ENCODE measurements at places on chromosomes 3 and 15. TPM values are rescaled to one million over a fixed set of nuclear protein-coding genes. Genes with fewer than 3 reads are reported as not detected.

CHRD gene
- total RNA-seq: 0.05 TPM

DNA sequence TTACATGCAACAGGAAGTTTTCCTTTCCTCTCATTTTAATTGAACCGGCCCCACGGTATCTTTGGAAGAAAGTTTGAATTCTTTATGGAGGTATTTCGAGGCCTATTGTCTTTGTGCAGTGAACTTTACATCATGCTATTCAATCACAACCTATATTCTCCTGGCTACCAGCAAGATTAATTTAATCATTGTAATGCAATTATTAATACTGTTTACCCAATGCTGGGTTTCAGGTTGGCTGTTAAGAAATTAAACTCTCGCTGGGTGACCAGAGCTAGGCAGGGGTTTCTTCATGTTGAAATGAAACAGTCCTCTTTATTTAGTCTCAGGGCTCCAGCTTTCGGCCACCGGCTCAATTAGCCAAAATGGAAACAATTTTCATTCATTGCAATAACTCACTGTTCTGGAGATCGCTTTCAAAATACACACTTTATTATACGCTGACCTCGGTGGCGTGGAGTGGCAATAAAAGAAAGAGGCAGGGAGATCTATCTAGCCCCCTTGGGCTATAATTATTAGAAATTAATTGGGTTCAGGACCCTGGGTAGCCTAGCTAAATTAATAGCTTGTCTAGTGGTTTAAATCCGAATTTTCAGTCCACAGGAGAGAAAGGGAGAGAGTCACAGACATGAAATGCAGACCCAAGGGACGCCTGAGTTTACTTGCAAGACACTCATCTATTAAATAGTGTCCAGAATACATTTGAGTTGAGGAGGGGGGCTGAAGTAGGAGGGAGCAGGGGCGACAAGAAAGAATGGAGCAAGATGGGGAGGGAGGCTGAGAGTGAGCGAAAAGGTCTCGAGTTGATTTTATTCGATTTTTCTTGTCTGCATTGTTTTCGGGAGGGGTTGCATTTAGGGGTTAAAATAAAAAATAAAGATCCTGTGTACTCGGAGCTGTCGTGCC, 3.9 kb upstream of the MECOM start:
- ATAC-seq: no peak

GRCh38 chr15:63080634-63081250, 38.2 kb downstream of the TPM1 start:
- no peak for ATAC-seq

DNA sequence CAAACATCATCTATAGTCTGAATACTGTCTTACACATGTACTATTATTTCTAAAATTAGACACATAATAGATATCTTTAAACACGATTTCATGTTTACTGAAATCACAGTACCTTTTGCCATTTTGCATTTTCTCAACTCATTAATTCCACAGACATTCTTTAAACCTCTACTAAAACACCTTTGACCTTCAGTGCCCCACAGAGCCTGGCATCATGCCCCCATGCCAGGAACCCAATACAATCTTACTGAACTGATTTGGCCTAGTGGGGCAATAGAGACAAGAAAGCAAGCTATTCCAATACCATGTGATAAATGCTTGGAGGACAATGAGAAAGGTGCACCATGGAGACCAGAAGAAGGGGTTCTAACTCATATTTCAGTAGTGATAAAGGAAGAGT, 19.3 kb upstream of the GUCA1C start:
- ATAC-seq: no peak

GPR156 gene
- total RNA-seq: 0.24 TPM

- ATAC-seq: peak; percentile 100
Observed at GRCh38 chr15:52331490-52332240, 36.1 kb upstream of the MYO5C start.

GRCh38 chr3:46593979-46594378, 18.3 kb upstream of the FAM240A start:
- no peak for ATAC-seq

GRCh38 chr3:73419942-73420341, 204.8 kb downstream of the PDZRN3 start:
- no peak for ATAC-seq

GRIP2 gene
- not detected for total RNA-seq

DNA sequence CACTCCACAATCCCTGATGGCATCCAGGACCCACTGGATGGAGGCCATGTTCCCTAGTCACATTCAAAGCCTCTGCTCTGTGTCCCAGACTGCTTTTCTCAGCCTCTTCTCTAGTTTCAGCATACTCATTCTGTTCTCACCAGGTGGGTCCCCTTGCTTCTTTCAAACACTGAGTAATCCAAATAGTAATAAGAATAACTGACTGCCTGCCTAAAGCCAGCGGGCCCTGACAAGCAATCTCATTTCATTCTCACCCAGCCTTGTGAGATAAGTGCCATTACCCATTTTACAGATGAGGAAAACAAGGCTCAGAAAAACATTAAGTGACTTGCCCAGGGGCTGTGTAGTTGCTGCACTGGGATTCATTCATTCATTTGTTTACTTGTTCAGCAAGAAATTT, 25.4 kb downstream of the MAPKAPK3 start:
- ATAC-seq: peak; percentile 94

DNA sequence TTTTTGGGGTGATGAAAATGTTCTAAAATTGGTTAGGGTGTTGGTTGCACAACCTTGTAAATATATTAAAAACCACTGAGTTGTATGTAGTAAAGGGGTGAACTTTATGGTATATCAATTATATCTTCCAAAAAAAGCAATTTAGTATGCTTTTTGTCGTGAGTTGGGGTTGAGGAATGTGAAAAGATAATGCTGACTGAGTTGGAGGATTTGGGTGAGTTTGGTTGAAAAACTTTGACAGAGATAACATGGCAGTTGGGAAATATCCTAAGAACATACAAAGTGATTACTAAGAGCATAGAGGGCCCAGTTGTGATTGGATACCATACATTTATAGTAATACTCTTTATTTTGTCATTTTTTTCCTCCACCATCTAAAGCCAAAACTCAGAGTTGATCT, 33.6 kb downstream of the HMG20A start:
- no peak for ATAC-seq

HRG gene
- total RNA-seq: not detected

HGD gene
- total RNA-seq: 0.82 TPM

GRCh38 chr15:58392141-58392540, 39.6 kb upstream of the LIPC start:
- no peak for ATAC-seq

DNA sequence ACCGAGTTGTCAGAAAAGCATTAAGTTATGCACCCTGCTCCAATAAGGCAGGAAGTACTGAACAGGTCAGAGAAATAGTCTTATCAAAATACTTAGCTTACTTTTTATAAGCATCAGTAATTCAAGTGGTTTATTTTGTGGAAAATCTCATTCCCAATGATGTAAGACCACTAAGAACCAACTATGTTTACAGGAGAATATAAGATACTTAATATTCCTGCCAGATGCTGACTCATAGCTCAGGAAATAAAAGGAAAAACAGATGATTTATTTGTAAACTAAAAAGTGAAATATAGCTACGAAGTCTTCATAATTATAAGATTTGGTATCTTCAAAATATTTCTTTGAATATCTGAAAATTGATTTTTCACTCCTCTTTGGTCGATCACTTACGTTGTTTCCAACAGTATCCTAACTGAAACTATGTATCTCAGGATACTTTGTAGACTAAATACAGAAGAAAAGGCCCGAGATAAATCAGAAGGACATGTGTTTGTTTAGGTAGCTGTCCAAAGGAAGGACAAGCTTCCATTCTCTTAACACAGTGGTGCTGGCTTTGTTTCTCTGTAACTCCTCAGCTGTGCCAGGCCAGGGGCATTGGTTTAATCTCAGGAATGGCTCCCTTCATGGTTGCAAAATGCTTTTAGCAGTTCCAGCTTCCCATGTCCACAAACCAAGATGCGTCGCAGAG, 295.8 kb downstream of the GBE1 start:
- no peak for ATAC-seq

DNA sequence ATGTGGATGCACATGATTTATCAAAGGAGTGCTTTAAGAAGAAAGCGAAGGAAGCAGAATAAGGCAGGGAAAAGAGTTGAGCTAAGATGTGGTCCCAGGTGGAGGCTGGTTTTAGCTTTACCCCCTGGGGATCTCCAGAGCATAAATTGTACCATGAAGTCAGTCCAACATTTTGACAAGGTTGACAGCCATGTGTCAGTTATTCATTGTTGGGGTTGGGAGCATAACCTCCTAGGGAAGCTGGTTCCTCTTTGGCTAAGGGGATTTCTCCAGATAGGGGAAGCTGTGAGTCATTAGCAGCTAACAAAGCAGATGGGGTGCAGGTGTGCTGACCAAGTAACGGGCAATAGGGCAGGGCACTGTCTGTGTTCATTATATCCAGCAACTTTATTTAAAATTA, 123.7 kb upstream of the IGSF10 start:
- ATAC-seq: no peak

DNA sequence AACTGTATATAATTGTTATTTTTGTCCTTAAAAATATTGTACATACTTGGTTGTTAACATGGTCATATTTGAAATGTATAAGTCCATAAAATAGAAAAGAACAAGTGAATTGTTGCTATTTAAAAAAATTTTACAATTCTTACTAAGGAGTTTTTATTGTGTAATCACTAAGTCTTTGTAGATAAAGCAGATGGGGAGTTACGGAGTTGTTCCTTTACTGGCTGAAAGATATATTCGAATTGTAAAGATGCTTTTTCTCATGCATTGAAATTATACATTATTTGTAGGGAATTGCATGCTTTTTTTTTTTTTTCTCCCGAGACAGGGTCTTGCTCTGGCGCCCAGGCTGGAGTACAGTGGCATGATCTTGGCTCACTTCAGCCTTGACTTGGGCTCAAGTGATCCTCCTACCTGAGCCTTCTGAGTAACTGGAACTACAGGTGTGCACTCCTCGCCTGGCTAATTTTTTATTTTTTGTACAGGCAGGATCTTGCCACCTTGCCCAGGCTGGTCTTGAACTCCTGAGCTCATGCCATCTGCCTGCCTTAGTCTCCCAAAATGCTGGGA, 10.7 kb downstream of the NFKBIZ start:
- no peak for ATAC-seq

CLEC3B gene
- 0.66 TPM for total RNA-seq

GOLGA6A gene
- 0.11 TPM for total RNA-seq

C3orf20 gene
- total RNA-seq: 0.45 TPM

GRCh38 chr15:59817834-59818233, 128.7 kb upstream of the BNIP2 start:
- ATAC-seq: no peak

GRCh38 chr3:51968170-51968775, 1.0 kb upstream of the PCBP4 start:
- ATAC-seq: no peak
